ENCODE measurements at places on chromosomes 2 and 18. TPM values are rescaled to one million over a fixed set of nuclear protein-coding genes. Genes with fewer than 3 reads are reported as not detected.

DNA sequence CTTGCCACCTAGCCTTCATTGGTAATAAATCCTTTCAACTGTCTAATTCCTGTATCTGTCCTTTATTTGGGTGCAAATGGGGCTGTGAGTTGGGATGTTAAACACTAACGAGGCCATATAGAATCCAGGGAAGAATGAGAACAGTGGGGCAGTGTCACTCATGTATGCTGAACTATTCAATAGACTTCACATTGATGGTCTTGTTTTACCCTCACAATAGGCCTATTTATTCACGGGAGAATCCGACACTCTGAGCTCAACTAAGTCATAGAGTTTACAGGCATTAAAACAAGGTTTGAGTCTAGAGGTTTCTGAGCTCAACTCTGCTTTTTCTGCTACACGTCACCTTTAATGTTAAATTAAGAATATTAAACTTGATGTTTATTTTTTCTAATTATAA lies 421.6 kb downstream of the SOX11 start:
- no peak for DNase-seq

DNA sequence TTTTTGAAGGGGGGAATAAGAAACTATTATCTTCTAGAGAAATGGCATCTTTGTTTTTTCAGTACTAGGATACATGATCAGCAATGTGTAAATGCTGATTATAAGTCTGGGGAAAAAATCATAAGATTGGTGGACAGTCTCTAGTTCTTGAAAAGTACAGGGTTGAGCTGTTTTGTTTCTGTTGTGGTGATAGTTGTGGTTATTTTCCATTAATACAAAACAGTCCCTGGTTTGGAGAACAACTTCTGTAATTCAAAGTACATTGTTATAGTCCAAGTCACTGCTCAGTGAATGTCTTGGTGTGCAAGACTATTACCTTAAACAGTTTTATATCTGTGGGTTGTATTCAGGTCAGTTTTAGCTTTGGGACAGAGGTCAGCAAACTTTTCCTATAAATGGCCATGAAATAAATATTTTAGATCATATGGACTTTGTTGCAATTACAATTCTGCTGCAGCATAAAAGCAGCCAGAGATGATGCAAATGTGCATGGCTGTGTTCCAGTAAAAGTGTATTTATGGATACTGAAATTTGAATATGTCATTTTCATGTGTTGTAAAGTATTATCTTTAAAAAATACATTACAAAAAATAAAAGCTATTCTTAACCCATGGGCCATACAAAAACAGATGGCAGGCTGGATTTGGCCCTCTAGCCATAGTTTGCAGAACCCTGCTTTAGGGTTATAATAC lies 111.0 kb downstream of the CERS6 start:
- DNase-seq = no peak

SERPINB10 gene
- polyA plus RNA-seq = not detected

RAB31 gene
- 25.3 TPM for polyA plus RNA-seq
